EL (cell line): ENCODE measurements at places on chromosomes 7 and 10.
A peak's percentile ranks its signal among the peaks of the same experiment; 100 is the strongest.

DNA sequence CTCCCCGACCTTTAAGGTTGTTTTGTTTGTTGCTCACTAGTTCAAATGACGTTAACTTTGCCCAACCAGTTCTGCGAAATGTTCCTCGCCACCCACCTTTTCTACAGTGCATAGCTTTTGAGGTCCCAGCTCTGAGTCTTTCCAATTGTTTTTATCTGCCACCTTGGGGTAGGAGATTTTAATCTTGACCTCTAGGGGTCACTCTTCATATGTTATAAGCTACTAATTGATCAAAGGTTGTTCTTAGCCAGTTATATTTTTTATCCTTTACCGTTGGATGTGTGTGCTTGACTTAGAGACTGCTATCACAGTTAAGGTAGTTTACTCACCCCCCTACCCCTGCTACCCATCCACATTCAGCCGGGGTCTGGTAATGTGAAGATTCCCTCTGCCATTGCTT is 372.4 kb downstream of the SUGCT start:
- DNase-seq, result no peak

DNA sequence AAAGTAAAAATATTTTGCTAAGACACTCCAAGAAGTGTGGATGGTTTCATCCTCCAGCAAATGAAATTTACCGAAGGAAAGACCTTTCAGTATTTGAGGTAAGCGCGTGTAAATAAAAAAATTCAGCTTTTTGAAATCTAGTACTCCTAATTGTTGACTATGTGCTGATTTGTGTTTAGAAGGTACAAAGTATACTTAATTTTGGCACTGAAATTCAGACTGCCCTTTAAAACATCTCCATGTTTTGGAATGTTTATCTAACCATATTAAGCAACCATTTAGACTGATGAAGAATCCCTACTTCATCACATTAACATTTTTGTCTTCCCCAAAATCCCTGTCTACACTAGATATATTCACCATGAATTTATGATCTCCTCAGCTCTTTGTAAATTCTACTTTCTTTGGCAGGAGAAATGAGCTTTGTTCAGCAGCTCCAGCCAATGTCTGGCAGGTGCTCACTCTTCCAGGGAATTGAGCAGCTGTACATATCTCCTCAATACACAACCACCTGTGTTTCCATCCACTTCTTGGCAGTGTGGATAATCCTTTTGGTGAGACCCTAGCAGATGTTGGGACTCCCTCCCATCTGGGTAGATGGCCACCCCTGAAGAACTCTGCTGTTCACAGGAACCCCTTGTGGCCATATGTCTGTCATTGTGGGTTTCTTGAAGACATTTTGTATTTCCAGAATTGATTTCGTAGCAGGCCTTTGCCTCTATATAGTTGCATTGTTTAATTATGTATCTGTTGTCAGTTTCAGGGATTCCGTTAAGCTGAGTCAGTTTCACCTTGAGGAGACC is 129.4 kb upstream of the SAMD8 start:
- DNase-seq, result no peak

GRCh38 chr10:118958984-118959925 is 70.3 kb upstream of the NANOS1 start:
- DNase-seq, result peak; percentile 85

DNA sequence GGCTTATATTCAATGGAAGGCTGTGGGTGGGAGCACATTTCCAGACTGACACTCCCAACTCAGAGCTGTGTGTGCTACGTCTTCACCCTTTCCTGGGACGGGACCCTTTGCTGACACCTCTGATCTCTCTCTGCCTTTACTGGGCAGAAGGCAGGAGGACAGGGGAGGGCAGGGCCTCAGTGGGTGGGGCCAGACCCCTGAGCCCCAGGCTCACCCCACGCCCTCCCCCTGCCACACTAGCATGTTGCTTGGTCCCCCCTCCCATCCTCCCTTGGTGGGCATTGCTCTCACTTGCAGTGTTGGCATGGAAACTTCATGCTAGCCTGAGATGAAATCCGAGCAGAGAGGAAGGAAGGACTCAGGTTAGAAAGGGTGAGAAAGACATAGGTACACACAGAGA is 18.4 kb downstream of the TMEM273 start:
- no peak for DNase-seq

DNA sequence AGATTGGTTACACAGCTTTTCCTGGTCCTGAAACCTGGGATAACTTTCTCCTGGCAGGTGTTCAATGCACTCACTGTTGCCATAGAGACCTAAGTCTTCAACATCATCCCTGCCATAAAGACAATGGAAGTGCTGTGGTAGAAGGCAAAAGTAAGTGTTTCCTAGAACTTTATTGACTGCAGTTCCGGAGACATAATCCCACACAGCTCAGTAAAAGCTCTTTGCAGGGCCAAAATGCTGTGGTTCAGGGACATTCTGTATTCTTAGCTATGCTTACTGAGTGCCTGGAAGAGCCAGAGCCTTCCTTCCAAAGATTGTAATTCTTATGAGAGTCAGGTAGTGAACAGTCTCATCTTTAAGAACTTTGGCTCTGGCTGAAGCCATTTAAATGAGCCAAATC is 5.3 kb downstream of the WIPF3 start:
- no peak for DNase-seq

DNA sequence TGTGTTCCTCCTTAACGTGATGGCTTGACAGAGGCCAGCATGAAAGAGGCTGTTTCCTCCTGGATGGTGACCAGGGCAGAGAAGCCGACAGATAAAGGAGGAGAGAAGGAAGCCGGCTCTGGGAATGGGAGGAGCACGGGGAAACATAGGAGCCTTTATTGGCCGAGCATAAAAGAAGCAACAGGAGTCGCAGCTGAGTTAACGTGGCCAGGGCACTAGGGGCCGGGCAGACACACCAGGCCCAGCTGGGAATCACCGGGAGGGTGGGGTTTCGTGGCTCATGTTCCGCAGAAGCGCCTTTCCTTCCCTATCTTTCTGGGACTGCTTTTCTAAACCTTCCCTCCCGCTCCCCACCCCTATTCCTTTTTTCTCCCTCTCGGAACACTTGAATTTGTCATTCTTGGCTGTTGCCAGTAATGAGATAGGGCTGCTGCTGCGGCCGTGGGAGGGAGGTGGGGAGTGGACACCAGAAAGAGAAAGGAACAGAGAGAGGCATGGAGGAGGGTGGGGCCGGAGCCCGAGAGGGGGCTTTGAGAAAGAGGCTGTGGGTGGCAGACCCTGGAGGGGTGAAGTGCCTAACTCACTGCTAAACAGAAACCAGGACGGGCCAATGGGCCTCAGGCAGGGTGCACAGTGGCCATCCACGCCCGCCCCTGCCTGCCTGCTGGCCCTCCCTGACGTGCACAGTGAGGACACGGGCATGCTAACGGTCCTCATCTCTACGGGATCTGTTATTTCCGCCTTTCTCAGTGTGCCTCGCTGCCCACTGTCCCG is 65.2 kb downstream of the COL13A1 start:
- peak; percentile 88 for DNase-seq

- DNase-seq, result peak; percentile 88
These were observed 5.2 kb downstream of the ZNF655 start for GRCh38 chr7:99563650-99564049.

GRCh38 chr10:47047577-47048525 is 136.6 kb downstream of the PTPN20 start:
- peak; percentile 54 for DNase-seq

DNA sequence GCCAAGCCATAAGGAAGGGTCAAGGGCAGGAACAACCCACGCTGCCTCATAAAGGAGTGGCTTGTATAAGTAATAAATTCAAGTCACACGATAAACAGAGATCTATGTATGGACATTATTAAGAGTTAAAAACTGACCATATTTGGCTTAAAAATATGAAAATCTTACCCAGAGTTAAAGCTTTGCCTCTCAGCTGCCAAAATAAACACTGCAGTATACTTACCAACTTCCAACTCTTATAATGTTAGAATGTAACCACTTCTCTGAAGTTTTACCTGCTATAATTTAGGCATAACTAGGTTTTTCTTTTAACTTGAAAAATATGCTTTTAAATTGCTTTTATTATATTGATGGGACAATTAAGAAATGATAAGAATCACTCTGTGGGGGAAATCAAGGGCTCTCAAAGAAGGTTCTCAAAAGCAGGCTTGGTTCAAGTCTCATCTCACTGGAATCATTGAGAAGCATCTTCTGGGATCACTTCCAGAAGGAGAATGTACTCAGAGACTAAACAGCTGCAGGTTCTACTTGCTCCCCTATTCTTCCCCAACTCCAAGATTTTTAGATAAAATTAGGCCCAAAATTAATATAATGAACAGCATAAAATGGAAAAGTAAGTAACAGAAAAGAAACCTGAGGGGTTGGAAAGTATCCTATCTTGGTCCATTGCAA is 16.1 kb upstream of the CAV2 start:
- no peak for DNase-seq

DNA sequence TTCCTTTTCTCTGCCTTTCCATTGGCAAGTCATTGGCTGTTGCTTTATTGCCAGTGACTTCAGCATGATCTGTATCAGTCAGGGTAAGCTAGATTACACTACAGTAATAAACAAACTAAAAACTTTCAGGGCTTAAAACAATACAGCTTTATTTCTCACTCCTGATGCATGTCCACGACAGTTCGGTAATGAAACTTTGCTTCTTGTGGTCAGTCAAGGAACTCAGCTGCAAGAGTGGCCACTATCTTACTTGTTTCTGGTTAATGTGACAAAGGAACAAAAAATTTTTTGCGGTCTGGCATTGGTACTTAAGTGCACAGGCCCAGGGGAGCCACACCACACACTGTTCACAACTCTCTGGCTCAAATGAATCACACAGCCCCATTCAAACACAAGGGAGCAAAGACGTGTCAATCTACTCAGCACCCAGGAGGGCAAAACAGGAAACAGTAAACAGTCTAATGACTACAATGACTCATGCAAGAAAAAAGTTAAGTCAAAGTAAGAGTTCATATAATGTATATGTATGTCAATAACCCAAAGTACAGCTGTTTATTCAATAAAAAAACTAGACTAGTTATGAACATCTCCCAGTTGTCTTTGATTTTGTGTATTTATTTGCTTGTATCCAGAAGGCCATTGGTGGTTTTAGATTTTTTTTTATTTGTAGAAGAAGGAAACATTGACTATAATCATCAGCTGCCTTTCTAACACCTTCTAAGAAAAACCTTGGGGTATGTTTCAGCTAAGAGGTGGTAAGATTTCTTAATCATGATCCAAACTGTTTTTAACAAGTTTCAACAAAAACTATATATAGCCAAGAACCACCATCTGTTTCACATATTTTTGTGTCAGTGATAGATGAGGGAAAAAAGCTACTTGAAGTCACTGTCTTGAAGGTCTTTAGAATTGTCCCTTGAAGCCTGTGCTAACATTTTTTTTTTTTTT is 134.4 kb upstream of the FAM3C start:
- peak; percentile 96 for DNase-seq

- DNase-seq, result no peak
These were observed 112.7 kb downstream of the RBM20 start for GRCh38 chr10:110756876-110757275.

DNA sequence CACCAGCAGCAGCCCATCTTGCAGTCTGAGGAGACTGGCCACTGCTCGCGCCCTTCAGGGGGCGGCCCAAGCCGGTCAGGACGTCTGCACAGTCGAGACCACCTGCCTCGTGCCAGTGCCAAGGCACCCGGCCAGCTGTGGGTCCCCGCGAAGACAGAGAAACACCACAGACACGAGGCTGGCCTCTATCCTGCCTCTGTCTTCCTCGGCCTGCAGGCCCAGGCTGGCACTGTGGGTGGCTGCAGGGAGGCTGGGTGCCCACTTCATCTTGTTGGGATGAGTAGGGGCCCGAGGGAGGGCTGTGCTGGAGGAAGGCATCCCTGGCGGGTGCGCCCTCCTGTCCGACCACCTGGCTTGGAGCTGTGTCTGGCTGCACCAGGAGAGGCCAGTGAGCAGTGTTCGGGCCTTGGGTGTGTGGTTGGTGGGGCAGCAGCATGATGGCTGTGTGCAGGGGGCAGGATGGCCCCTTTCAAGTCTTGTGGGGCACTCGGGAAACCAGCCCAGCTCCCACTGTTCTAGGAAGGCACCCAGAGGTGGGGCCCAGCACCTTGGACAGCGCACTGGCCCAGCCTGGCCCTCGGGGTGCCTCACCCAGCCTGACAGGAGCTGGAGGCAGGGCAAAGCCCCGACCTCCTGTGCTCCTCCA is 7.3 kb downstream of the DPYSL4 start:
- no peak for DNase-seq

- DNase-seq, result no peak
These were observed 205.2 kb downstream of the GLRX3 start for GRCh38 chr10:130341356-130341755.

DNA sequence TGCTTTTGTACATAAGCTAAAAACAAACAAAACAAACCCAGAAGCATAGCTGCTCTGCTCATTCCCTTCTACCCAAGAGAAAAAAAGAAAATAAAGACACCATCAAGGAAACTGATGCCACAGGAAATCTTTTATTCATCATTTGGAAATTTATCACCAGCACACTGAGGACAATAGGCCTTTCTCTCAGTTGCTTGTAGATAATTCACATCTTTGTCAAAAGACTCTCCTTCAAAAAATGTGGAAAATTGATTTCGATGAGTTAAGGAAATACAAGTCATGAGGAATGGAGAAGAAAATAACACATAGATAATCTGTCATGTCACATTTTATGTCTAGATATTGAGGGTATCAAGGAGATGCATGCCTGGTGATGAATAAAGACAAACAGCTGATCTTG is 53.5 kb downstream of the ZNF37A start:
- DNase-seq, result no peak

DNA sequence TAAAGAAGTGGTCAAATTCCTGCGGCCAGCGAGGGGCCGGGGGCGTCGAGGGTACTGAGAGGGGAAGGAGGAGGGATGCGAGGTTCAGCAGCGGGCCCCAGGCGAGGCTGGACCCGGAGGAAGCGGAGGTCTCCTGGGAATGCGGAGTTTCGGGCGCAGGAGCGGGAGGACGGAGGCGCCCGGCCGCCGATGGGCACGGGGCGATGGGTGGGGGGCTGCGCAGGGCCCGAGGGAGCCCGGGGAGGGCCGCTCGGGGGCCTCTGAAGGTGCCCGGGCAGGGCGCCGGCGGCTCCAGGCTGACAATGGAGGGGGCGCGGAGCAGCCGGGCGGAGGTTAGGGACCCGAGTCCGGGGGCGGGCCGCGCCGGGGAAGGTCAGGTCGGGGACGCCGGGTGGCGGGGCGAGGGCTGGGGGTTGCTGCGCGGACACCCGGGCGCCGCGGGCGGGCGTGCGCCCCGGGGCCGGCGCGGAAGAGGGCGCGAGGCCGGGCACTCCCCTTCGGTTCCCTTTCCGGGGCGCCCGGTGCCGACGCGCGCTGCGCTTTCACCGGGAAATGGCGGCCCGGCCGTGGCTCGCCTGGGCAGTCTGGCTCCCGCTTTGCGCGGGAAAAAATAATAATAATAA is 683 bp downstream of the MACROH2A2 start:
- DNase-seq, result peak; percentile 15

- DNase-seq, result no peak
These were observed 790.8 kb upstream of the KCND2 start for GRCh38 chr7:119482209-119482608.
